ENCODE measurements at places on chromosomes 1 and 21.

GRCh38 chr1:27513528-27513927 is 23.6 kb upstream of the WASF2 start:
- H3K27me3 ChIP-seq, result no peaks in the 10 kb centered on the region
- peaks cover 36% of the 10 kb centered on the region for H3K4me1 ChIP-seq
- peak overlapping the region; percentile 67 for H3K27ac ChIP-seq
- H3K4me3 ChIP-seq, result no peak overlapping the region
- no peaks in the 10 kb centered on the region for H3K36me3 ChIP-seq

GRCh38 chr1:38908821-38909220 is 27.4 kb upstream of the GJA9 start:
- H3K27me3 ChIP-seq, result no peaks in the 10 kb centered on the region
- no peak overlapping the region for H3K27ac ChIP-seq
- no peaks in the 10 kb centered on the region for H3K4me1 ChIP-seq

GRCh38 chr1:71413441-71414175 is 332.8 kb upstream of the ZRANB2 start:
- no peak overlapping the region for H3K4me3 ChIP-seq
- H3K27me3 ChIP-seq, result no peaks in the 10 kb centered on the region
- H3K36me3 ChIP-seq, result no peaks in the 10 kb centered on the region
- H3K27ac ChIP-seq, result no peak overlapping the region
- DNase-seq, result no peak

DNA sequence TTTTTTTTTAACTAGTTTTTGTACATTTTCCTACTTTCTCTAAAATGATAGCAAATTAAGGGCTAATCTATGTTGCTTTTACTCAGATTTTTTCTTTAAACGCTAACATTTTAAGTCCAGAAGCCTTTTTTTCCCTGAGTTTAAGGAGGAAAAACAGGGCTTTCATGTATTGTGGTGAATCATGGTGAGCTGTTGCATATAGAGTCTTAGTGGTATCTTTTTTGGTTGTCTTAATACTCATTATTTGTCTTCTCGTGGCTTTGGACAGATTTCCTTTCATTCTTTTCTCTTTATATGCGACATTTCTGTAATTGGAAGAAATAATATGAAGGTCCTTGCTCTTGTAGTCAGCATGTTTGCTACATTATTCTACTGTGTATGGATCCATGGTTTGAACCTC is 1015.6 kb downstream of the PLA2G4A start:
- no peak overlapping the region for H3K4me3 ChIP-seq
- no peak for DNase-seq
- H3K27ac ChIP-seq, result no peak overlapping the region
- no peaks in the 10 kb centered on the region for H3K27me3 ChIP-seq
- H3K36me3 ChIP-seq, result no peaks in the 10 kb centered on the region

DNA sequence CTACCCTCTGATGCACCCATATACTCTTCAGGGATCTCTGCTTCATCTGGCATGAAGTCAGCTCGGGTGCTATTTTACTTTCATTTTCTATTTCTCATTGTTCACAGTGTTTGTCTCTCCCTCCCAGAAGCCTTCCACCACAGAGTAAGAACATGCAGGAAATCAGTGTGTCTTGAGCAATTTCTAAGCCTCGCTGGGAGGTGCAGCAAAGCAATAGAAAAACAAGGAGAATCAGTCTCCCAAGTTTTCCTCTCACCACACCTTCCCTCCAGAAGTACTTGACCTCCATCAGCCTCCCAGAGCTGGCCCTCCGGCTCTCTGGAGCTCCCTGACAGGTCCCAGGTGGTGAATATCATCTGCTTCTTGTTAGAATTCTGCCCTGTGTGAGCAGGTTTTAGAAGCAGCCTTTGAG is 594.7 kb upstream of the CAMK1G start:
- H3K36me3 ChIP-seq, result no peaks in the 10 kb centered on the region
- H3K27me3 ChIP-seq, result no peaks in the 10 kb centered on the region
- peaks cover 6% of the 10 kb centered on the region for H3K4me1 ChIP-seq

- no peaks in the 10 kb centered on the region for H3K27me3 ChIP-seq
- no peaks in the 10 kb centered on the region for H3K36me3 ChIP-seq
- H3K27ac ChIP-seq, result no peak overlapping the region
- H3K4me3 ChIP-seq, result no peak overlapping the region
- H3K4me1 ChIP-seq, result no peaks in the 10 kb centered on the region
- no peak for DNase-seq
Observed at GRCh38 chr1:38917337-38917736, 24.3 kb downstream of the RHBDL2 start.

DNA sequence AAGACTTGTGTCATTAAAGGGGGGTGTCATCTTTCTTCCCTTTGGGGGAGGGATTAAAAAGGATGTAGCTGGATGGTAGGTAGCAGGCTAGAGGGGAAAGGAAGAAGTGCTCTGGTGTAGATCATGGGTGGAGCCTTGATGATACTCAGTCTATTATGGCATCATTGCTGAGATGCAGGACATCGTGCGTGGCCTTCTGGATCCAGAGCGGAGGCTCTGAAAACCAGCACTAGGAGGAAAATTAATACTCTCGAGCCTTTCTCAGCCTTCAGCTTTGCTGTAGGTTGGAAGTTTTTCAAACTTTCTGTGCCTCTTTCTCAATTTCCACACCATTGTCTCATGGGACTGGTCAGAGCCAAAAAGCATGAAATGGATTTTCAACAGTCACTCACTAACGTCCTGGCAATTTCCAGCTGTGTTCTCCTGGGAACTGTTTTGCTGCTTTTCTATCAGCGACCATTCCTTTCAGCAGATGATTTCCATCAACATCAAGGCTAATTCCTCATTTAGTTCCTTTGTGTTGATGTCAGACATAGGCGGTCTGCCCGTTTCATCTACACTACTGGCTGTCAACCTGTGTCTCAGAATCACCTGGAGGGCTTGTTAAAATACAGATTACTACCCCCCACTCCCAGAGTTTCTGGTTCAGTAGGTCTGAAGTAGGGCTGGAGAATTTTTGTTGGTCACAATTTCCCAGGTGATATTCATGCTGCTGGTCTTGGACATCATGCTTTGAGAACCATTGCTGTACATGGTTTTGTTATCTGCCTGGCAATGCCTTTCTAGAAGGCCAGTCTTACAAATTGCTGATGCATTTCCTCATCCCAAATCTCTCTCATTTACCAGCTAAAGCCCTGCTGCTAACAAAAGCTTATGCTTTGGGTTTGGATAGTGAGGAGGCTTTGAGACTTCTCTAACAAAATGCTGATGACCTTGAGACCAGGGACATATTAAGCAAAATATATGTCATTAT is 7.7 kb downstream of the CACNA1E start:
- H3K27ac ChIP-seq, result no peak overlapping the region
- no peaks in the 10 kb centered on the region for H3K36me3 ChIP-seq
- no peak overlapping the region for H3K4me3 ChIP-seq
- DNase-seq, result no peak
- H3K27me3 ChIP-seq, result peaks cover 15% of the 10 kb centered on the region

- no peaks in the 10 kb centered on the region for H3K27me3 ChIP-seq
- peak; percentile 92 for DNase-seq
- peak overlapping the region; percentile 98 for H3K4me3 ChIP-seq
- peak overlapping the region; percentile 87 for H3K27ac ChIP-seq
- peaks cover 54% of the 10 kb centered on the region for H3K4me1 ChIP-seq
Observed at GRCh38 chr1:18955441-18956192, 859 bp downstream of the IFFO2 start.

GRCh38 chr1:236702791-236703394 is 16.6 kb downstream of the ACTN2 start:
- H3K36me3 ChIP-seq, result no peaks in the 10 kb centered on the region
- H3K4me3 ChIP-seq, result no peak overlapping the region
- no peak overlapping the region for H3K27ac ChIP-seq
- H3K27me3 ChIP-seq, result no peaks in the 10 kb centered on the region
